ENCODE measurements at places on chromosomes 2 and 18.
A peak's percentile ranks its signal among the peaks of the same experiment; 100 is the strongest.

- DNase-seq: no peak
Observed at GRCh38 chr2:47028846-47029560, 113.4 kb upstream of the MCFD2 start.

GRCh38 chr2:75241696-75242095 lies 42.4 kb upstream of the TACR1 start:
- DNase-seq: no peak

GRCh38 chr18:48557640-48558174 lies 18.9 kb downstream of the CTIF start:
- DNase-seq: no peak

DNA sequence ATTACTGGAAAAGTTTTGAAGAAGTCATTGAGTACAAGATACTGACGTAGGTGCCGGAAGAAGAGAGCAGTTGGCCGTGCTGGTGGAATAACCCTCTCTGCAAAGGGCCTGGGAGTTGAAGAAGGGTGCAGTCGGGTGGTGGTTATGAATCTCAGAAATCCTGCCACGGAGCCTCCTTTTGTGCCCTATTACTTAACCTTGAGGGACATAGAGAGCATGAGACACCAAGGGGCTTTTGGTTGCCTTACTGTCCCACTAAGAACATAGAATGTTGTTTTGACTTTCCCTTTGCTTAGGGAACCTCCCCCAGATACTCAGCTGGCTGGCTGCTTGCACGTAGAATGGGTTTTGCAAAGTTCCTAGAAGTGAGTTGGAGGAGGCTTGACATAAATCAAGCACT lies 1.3 kb upstream of the CD28 start:
- DNase-seq: no peak

GRCh38 chr2:7243276-7243675 lies 326.1 kb downstream of the RNF144A start:
- DNase-seq: no peak

DNA sequence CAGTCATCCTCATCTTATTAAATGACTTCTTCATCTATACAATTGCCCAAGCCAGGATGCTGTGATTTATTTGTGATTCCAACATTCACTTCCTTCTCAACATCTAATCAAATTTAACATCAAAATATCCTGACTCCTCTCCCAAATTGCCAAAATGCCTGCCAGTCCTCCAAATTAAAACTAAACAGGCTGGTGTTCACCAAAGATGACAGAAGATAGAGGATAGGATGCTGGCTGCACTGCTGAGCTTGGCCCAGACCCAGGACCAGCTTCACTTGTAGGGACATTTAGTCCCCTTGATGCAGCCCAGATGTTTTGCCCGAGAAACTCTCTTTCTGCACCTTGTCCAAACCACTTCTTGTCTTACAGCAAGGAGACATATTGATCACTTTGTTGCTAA lies 540.0 kb upstream of the CNTNAP5 start:
- no peak for DNase-seq

DNA sequence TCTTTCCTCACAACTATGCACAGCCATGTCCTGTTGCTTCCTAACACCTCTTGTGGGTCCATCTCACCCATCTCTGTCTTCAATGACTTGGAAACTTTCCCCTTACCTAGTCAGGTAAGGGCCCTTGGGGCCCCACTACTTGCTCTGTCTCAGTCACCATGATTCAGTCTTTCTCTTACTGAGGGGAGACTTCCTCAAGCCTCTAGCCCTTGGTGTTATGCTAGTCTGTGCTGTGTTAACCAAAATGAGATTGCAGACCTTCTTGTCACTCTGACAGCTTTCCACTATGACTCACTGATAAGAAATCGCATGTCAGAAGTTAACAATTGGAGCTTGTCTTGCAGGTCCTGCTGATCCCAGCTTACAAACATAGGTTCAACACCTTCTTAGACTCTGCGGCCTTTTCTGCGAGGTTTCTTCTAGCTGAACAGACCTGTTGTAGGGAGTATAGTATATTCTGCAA lies 65.3 kb downstream of the WDR75 start:
- no peak for DNase-seq

DNA sequence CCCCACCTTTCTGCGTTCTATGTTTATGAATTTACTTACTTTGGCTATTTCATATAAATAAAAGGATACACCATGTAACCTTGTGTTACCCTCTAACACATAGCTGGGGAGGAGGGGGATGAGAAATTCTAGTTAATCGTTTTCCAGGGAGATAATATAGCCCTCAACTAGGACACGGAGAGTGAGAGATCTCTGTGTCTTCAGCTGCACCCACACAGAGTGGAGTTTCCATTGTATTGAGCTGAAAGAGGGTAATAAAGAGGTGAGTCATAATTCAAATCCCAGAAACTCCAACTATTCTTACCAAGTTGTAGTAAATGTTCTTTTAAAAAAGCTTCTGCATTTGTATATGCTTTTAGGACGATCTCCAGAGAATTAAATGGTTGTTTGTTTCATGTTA lies 110.1 kb upstream of the SULT1C3 start:
- no peak for DNase-seq

DNA sequence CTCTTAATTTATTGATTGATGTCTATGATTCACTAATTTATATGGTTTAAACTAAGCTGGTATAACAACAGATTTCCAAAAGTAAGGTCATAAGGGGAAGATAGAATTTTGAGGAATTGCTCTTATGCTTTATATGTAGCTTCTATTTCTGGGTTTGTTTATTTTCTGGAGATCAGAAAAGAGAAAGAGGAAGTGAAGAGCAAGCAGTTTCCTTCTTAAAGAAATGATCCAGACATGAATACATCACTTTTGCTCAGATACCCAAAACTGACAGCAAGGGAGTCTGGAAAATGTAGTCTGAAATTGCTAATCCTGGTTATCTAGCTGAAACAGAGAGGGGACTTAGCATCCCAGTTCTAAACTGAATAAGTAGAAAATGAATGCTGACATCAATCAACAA lies 912.5 kb upstream of the CRIM1 start:
- no peak for DNase-seq

- no peak for DNase-seq
Observed at GRCh38 chr18:58700209-58700608, 28.9 kb downstream of the MALT1 start.

DNA sequence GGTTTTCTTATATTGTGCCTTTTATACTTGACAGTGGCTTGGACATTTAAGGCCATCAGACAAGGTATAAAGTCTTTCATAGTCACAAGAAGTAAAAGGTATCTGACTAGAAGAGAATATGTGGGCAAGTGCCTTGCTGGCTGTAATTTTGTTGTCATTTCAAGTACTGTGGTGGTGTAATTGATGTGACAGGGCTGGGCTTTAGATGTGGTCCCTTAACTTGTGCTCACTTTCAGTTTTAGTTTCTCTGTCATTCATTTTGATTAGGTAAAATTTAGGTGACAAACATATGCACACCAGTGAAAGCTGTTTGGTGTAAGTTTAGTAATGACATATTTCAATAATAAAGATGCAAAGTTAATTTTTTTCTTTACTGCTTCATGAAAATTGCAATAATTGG lies 31.2 kb upstream of the TBR1 start:
- no peak for DNase-seq

DNA sequence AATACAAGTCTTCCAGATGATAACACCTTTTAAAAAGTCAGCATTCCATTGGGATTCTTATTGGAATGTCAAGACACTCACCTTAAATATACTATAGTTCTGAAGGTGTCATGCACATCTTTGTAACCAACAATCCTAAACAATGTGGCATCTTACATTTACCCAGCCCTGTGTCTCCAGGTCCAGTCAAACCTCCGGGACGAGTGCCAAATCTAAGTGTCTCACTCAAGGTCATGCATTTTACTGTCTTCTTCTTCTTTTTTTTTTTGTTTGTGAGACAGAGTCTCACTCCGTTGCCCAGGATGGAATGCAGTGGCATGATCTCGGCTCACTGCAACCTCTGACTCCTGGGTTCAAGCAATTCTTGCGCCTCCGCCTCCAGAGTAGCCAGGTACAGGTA lies 206.9 kb upstream of the FAM98A start:
- DNase-seq: no peak

DNA sequence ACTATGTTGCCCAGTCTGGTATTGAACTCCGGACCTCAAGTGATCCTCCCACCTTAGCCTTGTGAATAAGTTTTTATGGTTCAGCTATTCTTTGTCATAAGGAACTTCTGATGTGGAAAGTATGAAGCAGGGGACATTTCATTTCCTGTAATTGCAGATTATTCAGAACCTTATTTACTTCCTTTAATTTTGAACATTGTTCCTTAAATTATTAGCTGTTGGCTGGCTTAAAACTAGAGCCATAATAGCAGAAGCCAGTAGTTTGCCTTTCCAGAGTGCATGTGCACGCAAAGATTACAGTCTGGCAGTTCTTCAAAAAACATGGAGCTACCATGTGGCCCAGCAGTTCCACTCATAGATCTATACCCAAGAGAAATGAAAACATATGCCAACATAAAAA lies 53.1 kb downstream of the PMS1 start:
- no peak for DNase-seq

DNA sequence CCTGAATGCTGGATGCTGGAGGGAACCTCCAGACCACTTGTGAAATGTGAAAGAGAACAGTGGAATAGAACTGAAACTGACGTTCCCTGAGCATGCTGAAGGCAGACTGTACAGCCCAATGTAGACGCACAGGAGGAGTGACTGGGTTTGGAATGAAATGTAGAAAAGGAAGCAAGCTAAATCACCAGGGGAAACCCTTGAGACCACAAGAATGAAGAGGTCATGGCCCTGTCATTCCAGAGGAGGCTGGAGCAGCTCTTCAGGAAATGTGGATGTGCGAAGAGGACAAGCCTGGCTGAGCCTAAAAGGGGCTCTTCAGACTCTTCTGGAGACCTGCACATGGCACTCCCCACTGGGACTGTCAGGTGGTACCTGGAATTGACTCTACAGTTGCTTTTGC lies 118.5 kb upstream of the ALPP start:
- peak; percentile 49 for DNase-seq

DNA sequence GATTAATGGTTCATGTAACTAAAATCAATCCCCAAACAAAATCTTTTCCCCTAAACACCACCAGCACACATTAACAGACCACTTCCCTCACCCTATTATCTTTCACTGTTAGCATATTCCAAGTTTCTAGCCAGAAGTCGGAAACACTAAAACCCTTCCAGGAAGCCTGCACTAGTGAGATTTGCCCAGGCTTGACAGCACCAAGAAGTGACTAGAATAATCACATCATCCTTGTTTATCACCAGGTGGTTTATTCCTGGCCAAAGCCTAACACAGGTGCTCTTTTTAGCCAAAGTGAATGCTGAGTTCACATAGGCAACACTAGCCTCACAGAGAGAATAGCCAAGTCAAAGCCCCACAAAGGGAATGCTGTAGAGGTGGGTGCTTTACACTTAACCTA lies 221.2 kb upstream of the HNRNPA3 start:
- DNase-seq: no peak

DNA sequence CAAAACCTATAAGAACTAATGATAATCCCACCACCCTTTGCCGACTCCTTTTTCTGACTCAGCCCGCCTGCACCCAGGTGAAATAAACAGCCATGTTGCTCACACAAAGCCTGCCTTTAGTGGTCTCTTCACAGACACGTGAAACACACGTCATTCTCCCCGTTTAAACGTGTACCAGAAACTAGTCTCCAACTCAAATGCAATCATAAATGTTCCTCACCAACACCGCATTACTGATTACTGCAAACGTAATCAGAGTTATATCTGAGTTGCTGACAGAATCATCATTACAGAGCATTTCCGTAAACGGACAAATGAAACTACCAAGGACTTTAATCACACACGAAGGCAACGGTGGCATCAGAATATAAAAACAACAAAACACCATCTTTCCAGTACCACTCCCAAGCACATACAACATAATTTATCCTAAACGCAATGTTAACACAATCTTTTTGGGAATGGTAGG lies 1.9 kb downstream of the CLK1 start:
- DNase-seq: peak; percentile 34

GRCh38 chr2:32061430-32061829 lies 1.9 kb upstream of the SPAST start:
- no peak for DNase-seq

GRCh38 chr2:38381381-38382143 lies 4.5 kb upstream of the ATL2 start:
- DNase-seq: no peak

GRCh38 chr2:196170606-196171247 lies 651 bp downstream of the STK17B start:
- DNase-seq: no peak

DNA sequence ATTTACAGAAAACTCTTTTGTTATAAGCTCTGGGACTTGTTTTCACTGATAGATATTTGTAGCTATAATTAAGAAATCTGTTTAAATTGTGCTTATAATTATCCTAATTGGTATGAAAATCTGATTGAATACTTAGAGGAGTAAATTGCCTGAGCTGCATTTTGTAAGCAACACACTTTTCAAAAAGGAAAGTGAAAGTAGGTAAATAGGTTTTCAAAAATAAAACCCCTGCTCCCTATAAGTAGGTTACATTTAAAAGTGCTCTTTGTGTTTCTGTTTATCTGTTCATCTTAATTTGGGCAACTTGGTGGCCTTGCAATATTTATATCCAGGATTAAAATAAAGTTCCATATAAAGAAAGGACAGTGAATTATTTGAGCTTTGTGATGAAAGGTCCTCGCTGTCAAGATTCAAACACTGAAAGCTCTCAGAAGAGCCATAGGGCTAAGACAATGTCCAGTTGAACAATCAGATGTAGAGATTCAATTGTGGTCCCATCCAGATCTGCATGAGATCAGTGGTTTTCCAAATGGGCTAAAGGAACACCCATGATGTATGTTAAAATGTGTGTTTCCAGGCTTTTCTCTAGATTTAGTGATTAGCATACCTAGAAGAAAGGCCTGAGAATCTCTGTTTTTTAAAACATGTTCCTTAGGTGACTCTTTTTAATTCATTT lies 371.6 kb downstream of the RPRM start:
- DNase-seq: no peak

DNA sequence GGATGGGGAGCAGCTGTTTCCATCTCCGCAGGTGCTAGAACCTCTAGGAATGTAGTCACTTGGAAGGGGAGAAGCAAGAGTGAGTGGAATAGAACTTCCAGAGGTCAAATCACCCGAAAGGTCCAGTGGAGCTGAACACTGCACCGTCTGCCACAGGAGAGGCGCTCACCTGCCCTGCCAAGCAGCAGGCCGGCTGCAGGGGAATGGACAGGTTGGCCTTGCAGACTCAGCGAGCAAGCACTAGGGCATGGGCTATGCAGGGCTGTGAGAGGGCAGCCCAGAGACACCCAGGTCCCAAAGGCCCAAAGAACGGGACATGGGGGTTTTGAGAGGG lies 214.2 kb downstream of the TNS1 start:
- no peak for DNase-seq

- no peak for DNase-seq
Observed at GRCh38 chr18:63465059-63465458, 11.7 kb upstream of the SERPINB5 start.

GRCh38 chr18:58180738-58181353 lies 136.8 kb downstream of the NEDD4L start:
- DNase-seq: peak; percentile 49

GRCh38 chr2:234401426-234401825 lies 95.5 kb downstream of the ARL4C start:
- DNase-seq: peak; percentile 42

GRCh38 chr18:35707674-35708073 lies 126.1 kb downstream of the GALNT1 start:
- DNase-seq: no peak

GRCh38 chr2:99852956-99853355 lies 289.4 kb downstream of the AFF3 start:
- no peak for DNase-seq

Measured in right hindlimb (tissue), 1 donor.